Activated CD4-positive, alpha-beta T cell treated with anti-CD3 and anti-CD28 coated beads, Interleukin-2, amount 10 ng/mL, durations not matched to agents 24 days and 14 days (primary cell): ENCODE measurements at places on chromosomes 2 and 18. TPM values are rescaled to one million over a fixed set of nuclear protein-coding genes. Genes with fewer than 3 reads are reported as not detected.

The TRPM8 gene
- total RNA-seq: not detected in 2 replicates

The FAM237A gene
- total RNA-seq: not detected in 2 replicates

The CCDC74A gene
- total RNA-seq: 1.5 and 2.3 TPM in 2 replicates

The ERFE gene
- 0.24 and 0.37 TPM in 2 replicates for total RNA-seq

The CYP26B1 gene
- total RNA-seq: not detected in 2 replicates

The GPR35 gene
- total RNA-seq: 7.1 and 8.7 TPM in 2 replicates

The IL36RN gene
- total RNA-seq: not detected in 2 replicates

The AMER3 gene
- total RNA-seq: not detected in 2 replicates

The ZNF532 gene
- total RNA-seq: 0.79 and 1.0 TPM in 2 replicates

The DCC gene
- not detected in 2 replicates for total RNA-seq

The ZC3H8 gene
- 34.5 and 41.4 TPM in 2 replicates for total RNA-seq

The DLX2 gene
- total RNA-seq: 0.26 TPM in 1 of 2 replicates, not detected in the other

The CFAP210 gene
- total RNA-seq: not detected in 2 replicates

The CAPN14 gene
- total RNA-seq: 0.07 and 0.12 TPM in 2 replicates

The SMYD1 gene
- total RNA-seq: not detected in 2 replicates

The GKN2 gene
- not detected in 2 replicates for total RNA-seq
